HCT116 (cell line): ENCODE measurements at places on chromosomes 5 and 9. TPM values are rescaled to one million over a fixed set of nuclear protein-coding genes. Genes with fewer than 3 reads are reported as not detected.

- DNase-seq, result no peak
- H3K27me3 ChIP-seq, result no peaks in the 10 kb centered on the region
- H3K4me3 ChIP-seq, result no peak overlapping the region
- no peaks in the 10 kb centered on the region for H3K36me3 ChIP-seq
- H3K27ac ChIP-seq, result no peak overlapping the region
These were observed 26.4 kb downstream of the TMOD1 start for GRCh38 chr9:97527626-97528528.

DNA sequence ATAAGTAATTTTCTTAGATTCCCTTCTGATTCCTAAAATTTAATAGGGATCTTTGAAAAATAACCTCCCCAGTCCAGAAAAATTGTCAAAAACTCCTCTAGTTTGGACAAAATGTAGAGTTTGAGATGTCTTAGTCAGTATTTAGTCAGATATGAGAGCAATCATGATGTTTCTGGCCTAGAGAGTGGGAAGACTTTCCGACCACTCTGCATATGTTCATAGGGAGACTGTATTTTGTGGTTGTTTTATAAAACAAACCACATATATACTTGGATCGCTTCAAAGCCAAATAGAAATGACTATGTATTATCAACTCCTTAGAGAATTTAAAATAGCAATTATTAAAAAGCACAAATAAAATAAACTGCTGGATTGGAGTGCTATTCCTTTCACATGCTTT lies 15.8 kb downstream of the ZFAND5 start:
- H3K27me3 ChIP-seq, result no peaks in the 10 kb centered on the region
- H3K4me1 ChIP-seq, result no peaks in the 10 kb centered on the region
- no peak for DNase-seq
- peaks cover 2% of the 10 kb centered on the region for H3K36me3 ChIP-seq

- H3K36me3 ChIP-seq, result no peaks in the 10 kb centered on the region
- no peak for DNase-seq
- peaks cover 25% of the 10 kb centered on the region; the same call in 1 of the 2 replicates for H3K27me3 ChIP-seq
- no peak overlapping the region for H3K27ac ChIP-seq
- H3K4me1 ChIP-seq, result no peaks in the 10 kb centered on the region
These were observed 510.0 kb downstream of the GADD45G start for GRCh38 chr9:90114641-90115425.

- no peaks in the 10 kb centered on the region for H3K27me3 ChIP-seq
- H3K36me3 ChIP-seq, result no peaks in the 10 kb centered on the region
- no peak overlapping the region for H3K27ac ChIP-seq
- H3K4me3 ChIP-seq, result no peak overlapping the region
- no peak for DNase-seq
These were observed 47.0 kb upstream of the CHD1 start for GRCh38 chr5:98975682-98976407.

DNA sequence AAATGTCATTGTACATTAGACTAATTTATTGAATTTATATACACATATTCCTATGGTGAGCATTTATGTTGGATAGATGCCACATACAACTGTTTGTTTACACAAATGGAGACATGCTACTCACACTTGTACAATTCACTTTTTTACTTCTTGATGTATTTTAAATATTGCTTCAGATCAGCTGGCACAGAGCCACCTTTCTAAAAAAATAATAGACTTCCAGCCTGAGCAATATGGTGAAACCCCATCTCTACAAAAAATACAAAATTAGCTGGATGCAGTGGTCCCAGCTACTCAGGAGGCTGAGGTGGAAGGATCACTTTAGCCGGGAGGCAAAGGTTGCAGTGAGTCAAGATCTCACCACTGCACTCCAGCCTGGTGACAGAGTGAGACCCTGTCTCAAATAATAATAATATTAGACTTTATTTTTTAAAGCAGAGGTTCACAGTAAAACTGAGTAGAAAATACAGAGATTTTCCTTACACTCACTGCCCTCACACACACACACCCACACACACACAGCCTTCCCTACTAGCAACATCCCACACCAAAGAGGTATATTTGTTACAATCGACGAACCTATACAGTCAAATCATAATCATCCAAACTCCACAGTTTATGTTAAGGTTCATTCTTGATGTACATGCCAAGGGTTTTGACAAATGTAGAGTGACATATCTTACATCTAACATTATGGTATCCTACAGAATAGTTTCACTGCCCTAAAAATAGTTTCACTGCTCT lies 16.5 kb upstream of the ADRB2 start:
- no peaks in the 10 kb centered on the region for H3K27me3 ChIP-seq
- H3K27ac ChIP-seq, result no peak overlapping the region
- H3K4me1 ChIP-seq, result peaks cover 12% of the 10 kb centered on the region
- H3K36me3 ChIP-seq, result no peaks in the 10 kb centered on the region
- no peak overlapping the region for H3K4me3 ChIP-seq

DNA sequence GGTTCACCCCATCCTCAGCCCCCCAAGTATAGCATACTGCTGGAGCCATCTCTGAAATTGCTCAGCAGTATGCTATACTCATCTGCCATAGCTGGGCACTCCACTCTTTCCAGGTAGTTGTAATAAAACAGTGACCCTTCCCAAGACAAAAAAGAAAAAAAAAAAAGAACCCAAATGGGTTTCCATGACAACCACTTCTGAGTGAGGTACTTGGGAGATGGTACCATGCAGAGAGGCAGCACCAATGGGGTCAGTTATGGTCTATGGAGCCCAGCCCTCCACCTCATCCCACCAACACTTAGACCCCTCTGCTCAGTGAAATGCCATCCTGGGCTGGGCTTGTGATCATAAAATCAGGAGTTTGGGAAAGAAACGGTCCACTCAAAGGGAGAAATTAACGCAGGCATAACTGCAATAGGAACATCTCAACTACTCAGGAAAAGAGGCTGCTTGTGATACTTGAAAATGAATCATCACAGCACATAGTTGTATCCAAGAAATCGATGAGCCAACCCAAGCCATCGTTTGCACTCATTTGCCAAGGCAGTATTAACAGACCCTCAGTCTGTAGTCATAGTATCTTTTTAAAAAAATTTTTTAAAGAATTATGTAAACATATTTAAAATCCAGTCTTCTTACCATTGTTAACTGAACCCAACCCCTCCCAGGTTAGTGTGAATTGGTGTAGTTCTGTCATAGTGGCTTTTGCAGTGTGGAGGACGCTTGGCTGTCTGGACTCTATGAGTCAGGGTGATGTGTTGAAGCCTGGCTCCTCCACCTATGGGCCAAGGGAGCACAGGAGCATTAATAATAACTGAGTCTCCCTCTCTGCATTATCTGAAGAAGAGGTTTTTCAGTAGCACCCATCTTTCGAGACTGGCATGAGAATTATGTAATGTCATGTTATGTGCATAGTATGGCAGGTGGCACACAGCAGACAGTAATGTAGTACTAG lies 402.7 kb downstream of the SPOCK1 start:
- H3K36me3 ChIP-seq, result no peaks in the 10 kb centered on the region
- H3K4me1 ChIP-seq, result no peaks in the 10 kb centered on the region
- DNase-seq, result no peak

- no peaks in the 10 kb centered on the region for H3K36me3 ChIP-seq
- H3K4me3 ChIP-seq, result no peak overlapping the region
- no peak overlapping the region for H3K27ac ChIP-seq
- no peaks in the 10 kb centered on the region for H3K27me3 ChIP-seq
- DNase-seq, result no peak
These were observed 162.0 kb downstream of the SLC25A46 start for GRCh38 chr5:110900829-110901228.

DNA sequence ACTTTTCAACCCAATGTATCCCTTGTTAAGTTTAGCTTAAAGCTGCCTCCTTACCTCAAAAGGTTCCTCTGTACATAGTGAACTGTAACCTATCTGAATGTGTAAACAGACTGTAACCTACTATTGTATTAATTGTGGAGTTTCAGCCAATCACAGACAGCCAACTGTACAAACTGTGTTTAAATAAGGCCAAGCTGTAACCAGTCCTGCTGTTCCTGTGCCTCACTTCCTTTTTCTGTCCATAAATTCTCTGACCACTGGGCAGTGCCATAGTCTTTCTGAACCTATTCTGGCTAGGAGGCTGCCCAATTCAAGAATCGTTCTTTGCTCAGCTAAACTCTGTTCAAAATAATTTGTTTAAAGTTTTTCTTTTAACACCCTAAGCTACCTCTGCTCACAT lies 74.7 kb upstream of the DAPK1 start:
- DNase-seq, result no peak
- H3K4me3 ChIP-seq, result no peak overlapping the region
- H3K27ac ChIP-seq, result no peak overlapping the region
- no peaks in the 10 kb centered on the region for H3K27me3 ChIP-seq
- no peaks in the 10 kb centered on the region for H3K36me3 ChIP-seq

DNA sequence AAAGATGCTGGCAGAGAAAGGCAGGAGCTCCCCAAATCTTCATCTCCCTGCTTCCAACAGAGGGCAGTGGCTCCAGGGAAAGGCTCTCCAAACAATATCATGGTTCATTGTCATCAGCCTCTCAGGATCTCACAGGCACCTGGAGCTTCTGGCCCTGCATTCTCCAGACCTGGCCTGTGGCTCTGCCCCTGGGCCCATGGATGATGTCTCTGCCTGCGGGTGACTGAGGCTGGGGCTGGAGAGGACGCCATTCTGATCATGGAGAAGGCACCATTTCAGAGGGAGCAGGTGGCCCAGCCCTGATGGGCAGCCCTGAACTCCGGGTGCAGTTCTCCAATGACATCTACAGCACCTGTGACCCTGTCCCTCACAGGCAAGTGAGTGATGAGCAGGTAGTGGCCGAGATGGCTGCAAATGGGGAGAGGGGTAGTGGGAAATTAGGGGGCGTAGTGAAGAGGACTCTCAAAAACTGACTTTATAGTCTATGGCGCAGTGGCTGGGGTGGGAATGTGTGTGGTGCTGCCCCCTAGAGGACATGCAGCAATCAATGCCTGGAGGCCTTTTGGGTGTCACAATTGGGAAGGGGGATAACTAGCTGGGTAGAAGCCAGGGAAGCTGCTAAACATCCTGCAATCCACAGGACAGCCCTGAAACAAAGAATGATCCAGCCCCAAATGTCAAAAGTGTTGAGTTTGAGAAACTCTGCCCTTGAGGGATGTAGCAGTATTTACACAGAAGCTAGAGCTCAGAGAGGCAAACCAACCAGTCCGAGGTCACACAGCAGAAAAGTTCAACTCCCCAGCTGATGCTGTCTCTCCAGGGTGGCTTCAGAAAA lies 3.2 kb downstream of the SH3PXD2B start:
- no peak overlapping the region for H3K27ac ChIP-seq
- H3K4me1 ChIP-seq, result peaks cover 40% of the 10 kb centered on the region
- no peak overlapping the region for H3K4me3 ChIP-seq
- no peaks in the 10 kb centered on the region for H3K27me3 ChIP-seq
- H3K36me3 ChIP-seq, result no peaks in the 10 kb centered on the region

DNA sequence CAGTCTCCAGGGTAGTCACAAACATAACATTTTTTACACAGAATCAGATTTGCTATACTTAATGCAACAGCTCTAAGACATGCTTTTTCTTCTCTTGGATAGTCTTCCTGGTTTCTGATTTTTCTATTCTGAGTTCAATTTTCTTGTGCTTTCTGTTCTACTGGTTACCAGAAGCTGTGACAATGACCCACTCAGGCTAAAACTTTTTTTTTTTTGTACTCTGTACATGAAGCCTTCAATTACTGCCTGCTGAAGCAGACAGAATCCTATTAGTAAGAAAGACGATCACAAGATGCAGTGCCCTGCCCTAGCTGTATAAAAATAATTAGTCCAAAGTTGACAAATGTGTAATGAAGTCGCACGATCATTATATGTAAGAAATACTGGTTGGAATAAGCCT lies 231.1 kb upstream of the TBCA start:
- no peaks in the 10 kb centered on the region for H3K36me3 ChIP-seq
- H3K4me3 ChIP-seq, result no peak overlapping the region
- H3K27ac ChIP-seq, result no peak overlapping the region
- H3K4me1 ChIP-seq, result no peaks in the 10 kb centered on the region

DNA sequence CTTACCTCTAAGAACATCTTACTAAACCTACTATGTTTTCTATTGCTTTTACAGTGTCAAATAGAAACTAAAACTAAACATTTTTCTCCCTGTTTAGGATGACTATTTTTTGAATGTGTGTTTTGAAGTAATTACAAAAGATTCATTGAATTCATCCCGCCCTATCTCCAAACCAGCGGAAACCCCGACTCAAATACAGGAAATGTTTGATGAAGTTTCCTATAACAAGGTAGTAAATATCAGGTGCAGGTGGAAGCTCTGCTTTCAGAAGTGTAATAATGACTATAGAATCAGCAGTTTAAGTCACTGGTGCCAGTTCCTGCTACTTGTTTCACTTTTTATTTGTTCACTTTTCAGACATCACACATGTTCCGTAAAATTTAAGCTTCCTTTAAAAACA lies 20.0 kb downstream of the ERAP2 start:
- H3K27me3 ChIP-seq, result no peaks in the 10 kb centered on the region
- no peaks in the 10 kb centered on the region for H3K36me3 ChIP-seq
- H3K27ac ChIP-seq, result no peak overlapping the region
- no peaks in the 10 kb centered on the region for H3K4me1 ChIP-seq

Gene CDO1
- 0.17 TPM for total RNA-seq

Gene HBEGF
- total RNA-seq, result 12.3 TPM

Gene B4GALT7
- total RNA-seq, result 25.2 TPM

Gene MARCHF11
- total RNA-seq, result not detected

Gene SLC1A3
- 12.9 TPM for total RNA-seq

Gene ZBED3
- 12.7 TPM for total RNA-seq
